H54 (cell line): ENCODE measurements at places on chromosomes 16 and 17.
A peak's percentile ranks its signal among the peaks of the same experiment; 100 is the strongest.

- no peak for DNase-seq
Measured at GRCh38 chr16:526181-527014, 1.1 kb upstream of the CAPN15 start.

- DNase-seq, result no peak
Measured at GRCh38 chr17:58277107-58277801, 3.5 kb downstream of the MPO start.

GRCh38 chr16:50940275-50940854 lies 198.5 kb downstream of the CYLD start:
- no peak for DNase-seq

DNA sequence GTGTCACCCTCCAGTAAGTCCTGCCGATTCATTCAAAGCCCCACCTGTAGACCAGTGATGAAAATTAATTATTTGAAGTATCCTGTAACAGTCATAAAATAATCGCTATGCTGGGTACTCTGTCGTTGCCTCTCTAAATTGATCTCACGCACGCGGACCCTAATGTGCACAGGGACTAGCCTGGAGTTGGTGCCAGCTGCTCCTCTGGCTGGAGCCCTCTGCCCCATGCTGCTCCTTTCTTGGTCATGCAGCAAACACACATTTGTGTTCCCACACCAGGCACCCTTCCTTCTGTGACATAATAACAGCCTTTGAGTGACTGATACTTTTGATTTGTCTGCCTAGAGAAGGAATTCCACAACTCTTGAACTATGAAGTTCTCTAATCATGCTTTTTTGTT lies 16.0 kb downstream of the RAB11FIP3 start:
- DNase-seq, result no peak

DNA sequence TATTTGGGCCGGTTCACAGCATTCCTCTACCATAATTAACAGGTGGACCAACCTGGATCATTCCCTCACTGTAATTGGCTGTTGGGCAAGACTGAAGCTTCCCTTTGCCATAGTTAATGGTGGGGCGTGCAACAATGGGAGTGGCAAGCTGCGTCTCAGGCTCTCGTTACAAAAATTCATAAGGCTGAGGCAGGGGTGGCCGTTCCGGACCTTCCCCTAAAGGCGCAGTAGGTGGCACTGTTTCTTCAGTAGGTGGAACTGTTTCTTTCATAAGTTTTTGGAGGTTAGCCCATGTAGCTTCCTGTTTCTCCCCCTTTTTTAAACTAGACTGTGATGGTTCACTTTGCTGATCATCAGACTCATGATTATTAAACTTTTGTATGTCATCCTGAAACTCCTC lies 17.0 kb upstream of the TMC5 start:
- no peak for DNase-seq

GRCh38 chr16:57623251-57624043 lies 5.0 kb upstream of the ADGRG1 start:
- no peak for DNase-seq

GRCh38 chr16:83807710-83808572 lies at the start of gene HSBP1:
HSBP1 (plus strand) TSS chr16:83807978; CDS start chr16:83808077, 99 bp downstream.
- DNase-seq, result peak; percentile 90

DNA sequence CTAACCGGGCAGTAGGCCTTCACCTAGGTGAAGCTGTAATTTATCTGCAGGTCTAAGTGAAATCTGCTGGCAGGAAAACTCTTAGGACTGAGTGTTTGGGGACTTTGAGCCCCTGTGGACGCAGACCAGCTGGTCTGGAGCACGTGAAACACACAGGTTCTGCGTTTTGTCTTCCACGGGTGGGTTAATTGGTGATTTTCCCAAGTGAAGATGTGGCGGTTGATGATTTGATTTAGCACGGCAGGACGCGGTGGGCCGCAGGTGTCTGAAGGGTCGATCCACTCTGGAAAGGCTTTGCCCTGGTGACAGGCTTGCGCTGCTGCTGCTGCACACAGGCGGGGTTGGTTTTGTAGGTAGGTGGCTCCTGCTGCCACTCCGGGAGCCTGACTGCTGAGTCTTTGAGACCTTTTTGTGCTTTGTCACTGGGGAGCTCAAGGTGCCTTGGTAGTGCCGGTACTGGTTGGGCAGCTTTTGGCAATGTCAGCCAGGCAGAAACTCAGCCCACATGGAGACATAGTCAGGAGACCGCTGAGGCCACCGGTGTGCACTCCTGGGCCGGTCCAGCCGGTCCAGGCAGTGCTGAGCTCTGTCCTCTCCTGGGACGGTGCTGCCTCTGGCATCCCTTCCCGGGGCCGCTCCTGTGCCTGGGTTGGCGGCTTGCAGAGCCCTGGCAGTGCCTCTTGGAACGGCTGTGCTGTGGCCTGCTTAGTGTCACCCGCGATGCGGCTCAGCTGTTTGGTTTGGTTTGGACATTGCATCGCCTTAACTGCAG lies 2.3 kb downstream of the BAIAP2 start:
- DNase-seq, result no peak

DNA sequence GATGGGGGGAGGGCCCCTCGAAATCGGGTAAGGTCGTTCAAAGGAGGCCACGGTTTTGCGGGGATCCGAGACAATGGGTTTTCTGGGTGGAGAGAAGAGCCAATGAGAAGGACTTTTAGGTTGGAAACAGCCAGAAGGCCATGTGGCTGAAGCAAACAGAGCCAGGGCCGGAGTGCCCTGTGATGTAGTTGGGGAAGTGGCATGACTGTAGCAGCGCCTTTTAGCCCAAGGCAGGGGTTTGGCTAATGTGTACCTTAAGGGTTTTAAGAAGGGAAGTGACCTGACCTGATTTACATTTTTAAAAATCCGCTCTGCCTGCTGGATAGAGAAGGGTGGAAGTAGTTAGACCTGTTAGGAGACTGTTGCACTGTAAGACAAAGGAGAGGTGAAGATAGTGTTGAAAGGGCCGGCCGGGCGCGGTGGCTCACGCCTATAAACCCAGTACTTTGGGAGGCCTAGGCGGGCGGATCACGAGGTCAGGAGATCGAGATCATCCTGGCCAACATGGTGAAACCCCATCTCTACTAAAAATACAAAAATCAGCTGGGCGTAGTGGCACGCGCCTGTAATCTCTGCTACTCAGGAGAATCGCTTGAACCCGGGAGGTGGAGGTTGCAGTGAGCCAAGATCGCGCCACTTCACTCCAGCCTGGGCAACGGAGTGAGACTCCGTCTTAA lies 1.0 kb downstream of the LYRM1 start:
- no peak for DNase-seq

DNA sequence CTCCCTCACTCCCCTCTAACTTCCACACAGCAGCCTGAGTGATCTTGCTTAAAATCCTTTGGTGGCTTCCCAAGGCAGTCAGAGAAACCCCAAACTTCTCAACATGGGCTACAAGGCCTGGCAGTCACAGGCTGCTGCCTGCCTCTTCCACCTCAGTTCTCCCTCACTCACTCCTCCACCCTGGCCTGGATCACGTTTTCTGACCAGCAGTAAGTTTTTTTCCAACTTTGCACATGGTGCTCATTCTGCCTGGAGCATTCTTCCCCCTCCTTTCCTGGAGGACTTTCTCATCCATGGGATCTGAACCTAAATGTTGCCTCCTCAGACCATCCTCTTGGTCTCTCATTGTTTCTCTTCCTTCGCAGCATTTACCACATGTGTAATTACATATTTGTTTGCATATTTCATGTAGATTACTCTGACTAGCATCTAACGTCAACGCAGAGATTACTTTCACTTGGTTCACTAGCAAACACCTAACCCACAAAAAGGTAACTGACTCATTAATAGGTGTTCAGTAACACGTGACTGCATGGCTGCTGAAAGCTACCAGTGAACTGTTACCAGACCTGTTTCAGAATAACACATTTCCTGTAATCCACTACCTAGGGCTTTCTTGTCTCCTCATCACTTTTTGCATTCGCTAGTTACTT lies 17.1 kb downstream of the GNA13 start:
- no peak for DNase-seq
